ENCODE measurements at places on chromosomes 2 and 18. TPM values are rescaled to one million over a fixed set of nuclear protein-coding genes. Genes with fewer than 3 reads are reported as not detected.

DNA sequence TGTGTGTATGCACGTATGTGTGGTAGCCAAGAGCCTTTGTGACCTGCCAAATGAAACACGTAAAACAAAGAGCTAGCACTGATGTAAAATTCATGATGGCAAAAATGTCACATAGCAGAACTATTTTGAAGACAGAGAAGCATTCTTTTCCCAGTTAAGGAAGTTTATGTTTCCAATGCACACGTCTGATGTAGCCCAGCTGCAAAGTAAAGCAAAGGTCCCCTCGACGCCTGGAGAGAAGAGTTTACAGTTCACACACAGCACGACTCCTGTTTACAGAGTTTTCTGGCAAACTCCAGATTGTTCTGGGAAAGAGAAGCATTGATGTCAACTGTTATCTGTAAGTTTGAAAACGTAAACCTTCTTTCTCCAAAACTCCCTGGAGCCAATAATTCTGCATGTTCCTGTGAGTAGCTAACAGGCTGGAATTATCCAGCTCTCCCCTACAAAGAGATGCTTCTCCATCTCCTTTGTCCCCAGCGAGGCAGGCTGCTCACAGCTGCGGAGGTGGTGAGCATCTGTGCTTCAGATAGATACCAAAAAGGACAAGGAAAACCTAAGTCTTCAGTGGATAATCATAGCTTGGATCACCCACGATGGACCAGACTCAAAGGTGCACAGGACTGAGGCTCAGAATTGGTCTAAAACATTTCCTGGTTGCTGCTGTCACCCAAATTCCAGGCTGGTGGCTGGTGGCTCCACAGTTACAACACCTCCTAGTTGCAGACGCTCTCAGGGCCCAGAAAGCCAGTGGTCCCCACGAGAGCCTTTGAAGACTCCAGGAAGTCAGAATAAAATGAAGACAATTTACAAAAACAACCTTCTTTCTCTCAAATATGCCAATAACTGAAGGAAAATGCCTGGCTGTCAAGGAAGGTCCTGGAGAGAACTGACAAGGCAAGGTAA, 87.4 kb downstream of the COL6A3 start:
- no peak for DNase-seq

DNA sequence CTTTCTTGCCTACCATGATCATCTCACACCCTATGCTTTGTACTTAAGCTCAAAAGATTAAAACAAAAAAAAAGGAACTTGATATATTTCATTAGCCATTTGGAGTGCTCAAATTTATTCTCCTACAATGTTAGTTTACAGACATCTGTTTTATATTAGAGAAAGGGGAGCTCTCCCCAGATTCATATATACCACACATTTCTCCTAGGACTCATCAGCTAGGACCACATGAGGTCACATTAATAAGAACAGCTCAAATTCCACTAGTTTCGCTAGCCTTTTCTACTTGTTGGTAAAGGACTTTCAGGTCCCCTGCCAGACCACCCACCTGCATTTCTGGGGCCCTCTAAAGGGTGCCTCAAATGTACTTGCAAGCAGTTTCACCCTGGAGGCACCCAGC, 151.2 kb upstream of the MMADHC start:
- DNase-seq: no peak

- no peak for DNase-seq
Measured at GRCh38 chr18:10863026-10863425, 286.3 kb downstream of the PIEZO2 start.

The FBXO15 gene
- total RNA-seq: 0.73 TPM

- DNase-seq: peak; percentile 70
Measured at GRCh38 chr18:41875094-41875780, 79.8 kb upstream of the PIK3C3 start.

The GAD1 gene
- total RNA-seq: 1.7 TPM

The CHCHD5 gene
- total RNA-seq: 10.2 TPM
